NCI-H187 (cell line): ENCODE measurements at places on chromosomes 3 and 15.

DNA sequence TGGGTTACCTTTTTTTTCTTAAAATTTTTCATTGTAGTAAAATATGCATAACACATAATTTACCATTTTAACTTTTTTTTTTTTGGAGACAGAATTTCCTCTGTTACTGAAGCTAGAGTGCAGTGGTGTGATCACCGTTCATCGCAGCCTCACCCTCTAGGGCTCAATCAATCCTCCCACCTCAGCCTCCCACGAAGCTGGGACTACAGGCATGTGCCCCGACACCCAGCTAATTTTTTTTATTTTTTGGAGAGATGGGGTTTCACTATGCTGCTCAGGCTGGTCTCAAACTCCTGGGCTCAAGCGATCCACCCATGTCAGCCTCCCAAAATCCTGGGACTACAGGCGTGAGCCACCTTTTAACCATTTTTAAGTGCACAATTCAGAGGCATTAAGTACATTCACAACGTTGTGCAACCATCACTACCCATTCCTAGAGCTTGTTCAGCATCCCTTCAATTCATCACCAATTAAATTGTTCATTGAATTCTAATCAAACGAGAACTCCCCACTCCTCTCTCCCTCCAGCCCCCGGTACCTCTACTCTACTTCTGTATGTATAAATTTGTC lies 44.6 kb downstream of the BHLHE40 start:
- no peak for DNase-seq

DNA sequence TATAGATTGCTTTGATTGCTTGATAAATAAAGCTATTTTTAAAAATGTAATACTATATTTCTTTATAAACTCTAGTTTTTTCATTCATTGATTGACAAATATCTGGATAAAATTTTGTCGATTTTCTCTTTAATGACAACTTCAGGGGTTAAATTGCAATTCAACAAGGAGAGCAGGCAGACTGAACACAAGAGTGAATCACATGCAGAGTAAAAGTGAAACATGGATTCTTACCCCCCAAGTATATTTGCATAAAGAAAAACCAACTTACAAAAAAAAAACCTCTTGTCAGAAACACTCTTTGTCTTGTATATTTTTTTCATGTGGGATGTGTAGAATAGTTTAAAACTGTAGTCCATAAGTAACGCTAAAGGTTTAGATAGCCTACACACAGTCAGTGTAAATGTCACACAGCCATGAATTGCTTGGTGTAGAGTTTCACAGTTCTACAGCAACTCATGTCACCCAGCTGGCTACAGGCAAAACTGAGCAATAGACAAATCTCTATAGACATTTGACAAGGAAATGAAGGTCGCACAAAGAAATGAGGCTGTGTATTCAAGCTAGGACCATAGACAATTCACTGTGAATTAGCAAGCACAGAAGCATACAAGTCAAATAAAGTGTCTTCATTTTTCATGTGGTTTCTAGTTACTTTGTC lies 141.6 kb downstream of the THRB start:
- DNase-seq, result no peak

DNA sequence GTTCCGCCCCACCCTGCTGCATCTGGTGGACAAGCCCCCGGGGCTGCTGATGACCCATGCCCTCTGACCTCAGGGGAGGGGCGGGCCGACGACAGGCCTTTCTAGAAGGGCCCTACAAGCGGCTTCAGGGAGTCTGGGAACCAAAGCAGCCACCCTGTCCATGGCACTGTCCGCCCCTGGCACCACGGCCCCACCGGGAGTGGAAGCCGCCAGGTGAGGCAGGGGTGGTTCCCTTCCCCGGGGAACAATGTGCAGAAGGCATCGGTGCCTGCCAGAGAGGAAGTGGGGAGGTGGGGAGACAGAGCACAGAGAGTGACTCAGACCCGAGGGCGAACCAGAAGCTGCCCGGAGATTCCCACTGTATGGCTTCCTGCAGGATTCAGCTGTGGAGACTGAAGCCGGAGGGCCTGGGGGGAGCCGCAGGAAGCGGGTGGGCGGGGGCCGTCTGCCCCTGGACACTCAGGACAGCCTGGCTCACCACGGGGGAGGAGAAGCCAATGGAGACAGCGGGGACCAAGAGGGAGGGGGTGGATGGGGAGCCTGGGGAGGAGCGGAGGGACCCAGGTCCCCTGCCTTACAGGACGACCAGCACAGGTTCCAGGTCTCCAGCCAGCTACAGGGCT lies 134.0 kb downstream of the TPRA1 start:
- DNase-seq, result no peak

GRCh38 chr3:140505213-140505612 lies 172.7 kb upstream of the TRIM42 start:
- DNase-seq, result no peak

GRCh38 chr15:74696398-74696729 lies 540 bp upstream of the EDC3 start:
- no peak for DNase-seq

DNA sequence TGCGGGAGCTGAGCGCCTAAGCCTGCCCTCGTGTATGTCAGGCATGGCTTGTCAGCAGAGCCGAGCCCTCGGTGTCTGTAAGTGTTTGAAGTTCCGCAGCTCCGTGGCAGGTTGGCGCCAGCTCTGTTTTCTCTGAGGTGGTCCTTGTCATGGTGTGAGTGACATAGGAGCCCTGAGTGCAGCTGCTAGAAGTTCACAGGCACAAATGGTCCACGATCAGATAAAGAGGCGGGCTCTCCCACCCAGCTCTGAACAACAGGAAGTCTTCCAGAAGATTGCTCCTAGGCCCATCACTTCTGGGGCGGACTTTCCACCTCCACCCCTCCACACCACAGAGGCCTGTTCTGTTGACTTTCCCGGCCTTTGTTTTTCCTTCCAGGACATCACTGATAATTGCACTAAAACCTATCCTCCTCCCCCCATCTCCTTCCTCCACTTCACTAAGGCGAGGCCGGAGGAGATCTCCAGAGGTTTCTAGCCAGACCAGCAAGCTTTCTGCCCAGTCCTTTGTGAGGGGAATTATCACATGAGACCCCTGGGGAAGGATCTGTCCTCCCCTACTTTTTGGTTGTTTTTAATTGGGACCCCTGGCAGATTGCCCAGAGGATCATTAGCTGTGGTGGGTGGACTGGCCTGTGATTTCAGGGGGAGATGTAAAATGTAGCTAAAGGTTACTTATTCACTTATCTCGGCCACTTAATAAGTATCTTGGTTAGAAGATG lies 19.9 kb downstream of the ITPR1 start:
- DNase-seq, result no peak

DNA sequence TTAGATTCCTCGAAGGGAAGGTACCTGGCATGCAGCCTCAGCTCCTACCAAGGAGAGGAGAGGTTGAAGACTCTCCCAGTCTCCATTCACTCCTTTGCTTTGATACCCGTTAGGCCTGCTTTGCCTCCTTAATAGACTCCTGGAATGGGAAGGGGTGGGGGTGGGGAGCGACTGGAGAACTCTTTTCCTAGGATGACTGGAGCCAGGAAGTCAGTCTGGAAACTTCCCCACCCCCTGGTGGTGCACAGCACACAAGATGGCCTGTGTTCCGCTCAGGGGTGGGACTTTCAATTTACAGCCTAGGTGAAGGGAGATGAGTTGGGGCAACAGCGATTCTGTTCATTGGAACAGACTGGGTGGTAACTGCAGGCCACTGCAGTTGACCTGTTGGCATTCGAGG lies 21.4 kb upstream of the CELF6 start:
- DNase-seq, result no peak

GRCh38 chr3:66029014-66029413 lies 9.7 kb downstream of the MAGI1 start:
- no peak for DNase-seq

GRCh38 chr3:10992017-10992942 lies at the start of gene SLC6A1:
TSS of gene SLC6A1 (plus strand) at chr3:10992748. CDS start at chr3:11017212, 24,464 bp downstream.
- DNase-seq, result no peak
